NCI-H2081 treated with DMSO at 0.1 percent for 48 hours (cell line): ENCODE measurements at places on chromosomes 4 and X.

DNA sequence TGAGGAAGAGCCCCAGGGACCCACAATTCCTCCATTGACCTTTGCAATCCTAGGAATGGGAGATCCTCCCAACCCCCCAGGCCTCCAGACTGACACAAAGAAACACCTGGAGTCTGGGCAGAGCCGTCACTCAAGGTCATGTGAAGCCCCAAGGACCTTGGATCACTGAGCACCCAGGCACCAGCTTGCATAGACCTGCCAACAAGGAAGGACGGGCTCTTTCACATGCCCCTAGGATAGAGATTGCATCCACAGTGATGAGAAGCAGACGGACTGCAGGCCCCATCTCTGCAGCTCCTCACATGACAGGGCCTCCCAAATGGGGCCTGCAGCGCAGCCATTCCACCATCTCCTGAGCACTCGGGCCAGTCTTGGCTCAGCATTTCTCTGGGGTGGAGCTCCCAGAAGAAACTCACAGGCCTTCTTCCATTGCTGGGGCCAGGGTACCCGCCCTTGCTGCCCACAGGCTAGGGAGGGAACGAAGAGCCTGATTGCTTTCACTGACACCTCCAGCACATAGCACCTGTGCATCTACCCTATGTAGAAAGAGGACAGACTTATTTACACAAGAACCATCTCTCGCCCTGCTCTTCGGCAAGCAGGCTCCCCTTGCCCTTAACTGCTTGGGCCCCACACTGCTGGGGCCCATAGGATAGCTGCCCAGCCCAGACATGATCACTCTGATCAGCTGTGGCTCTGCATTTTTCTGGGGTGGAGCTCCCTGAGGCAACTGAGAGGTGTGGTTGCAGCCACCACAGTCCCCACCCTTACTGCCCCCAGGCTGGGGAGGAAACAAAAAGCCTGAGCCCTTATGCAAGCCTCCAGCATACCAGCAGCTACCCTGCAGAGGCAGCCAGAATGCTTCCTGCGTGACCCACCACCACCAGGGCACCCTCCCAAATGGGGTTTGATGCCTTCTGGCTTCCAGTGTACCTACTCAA is 185.7 kb upstream of the ZCCHC13 start:
- DNase-seq: no peak

DNA sequence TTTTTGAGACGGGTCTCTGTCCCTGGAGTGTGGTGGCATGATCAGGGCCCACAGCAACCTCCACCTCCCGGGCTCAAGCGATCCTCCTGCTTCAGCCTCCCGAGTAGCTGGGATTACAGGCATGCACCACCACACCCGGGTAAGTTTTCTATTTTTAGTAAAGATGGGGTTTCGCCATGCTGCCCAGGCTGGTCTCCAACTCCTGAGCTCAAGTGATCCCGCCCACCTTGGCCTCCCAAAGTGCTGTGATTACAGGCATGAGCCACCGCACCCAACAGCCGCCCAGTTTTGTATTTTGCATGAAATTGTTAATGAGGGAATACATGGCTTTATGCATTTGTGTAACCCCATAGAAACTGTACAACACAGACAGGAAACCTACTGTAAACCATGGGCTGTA is 2.8 kb upstream of the ARHGAP4 start:
- no peak for DNase-seq

DNA sequence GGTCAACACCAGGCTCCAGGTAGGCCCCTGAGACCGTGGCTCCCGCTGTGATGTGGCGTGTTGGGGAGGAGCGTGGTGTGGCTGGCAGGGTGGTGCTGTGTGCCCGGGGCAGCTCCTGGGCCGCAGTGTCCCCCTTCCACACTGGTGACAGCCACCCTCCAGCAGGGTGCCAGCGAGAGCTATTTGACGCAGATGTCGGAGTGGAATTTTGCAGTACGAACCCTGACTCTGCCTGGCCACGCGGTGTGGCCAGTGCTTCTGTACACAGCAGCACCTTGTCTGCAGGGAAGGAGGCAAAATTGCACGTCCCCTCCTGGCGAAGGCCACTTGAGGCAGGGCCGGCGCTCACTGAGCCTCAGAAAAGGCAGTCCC is 53.2 kb downstream of the CPZ start:
- DNase-seq: no peak

GRCh38 chr4:174377613-174378012 is 93.9 kb downstream of the CEP44 start:
- DNase-seq: no peak

DNA sequence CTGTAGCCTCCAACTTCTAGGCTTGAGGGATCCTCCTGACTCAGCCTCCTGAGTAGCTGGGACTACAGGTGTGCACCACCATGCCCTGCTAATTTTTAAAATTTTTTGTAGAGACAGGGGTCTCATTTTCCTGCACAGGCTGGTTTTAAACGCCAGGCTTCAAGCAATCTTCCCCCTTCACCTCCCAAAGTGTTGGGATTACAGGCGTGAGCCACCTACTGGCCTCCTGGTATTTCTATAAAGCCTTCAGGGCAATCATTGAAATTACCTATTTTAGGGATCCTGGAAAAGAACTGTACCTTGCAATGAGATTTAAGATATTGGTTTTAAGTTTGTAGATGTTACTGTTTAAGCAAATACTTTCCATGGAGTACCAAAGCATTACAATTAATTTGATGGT is 13.5 kb upstream of the PLS3 start:
- DNase-seq: no peak

DNA sequence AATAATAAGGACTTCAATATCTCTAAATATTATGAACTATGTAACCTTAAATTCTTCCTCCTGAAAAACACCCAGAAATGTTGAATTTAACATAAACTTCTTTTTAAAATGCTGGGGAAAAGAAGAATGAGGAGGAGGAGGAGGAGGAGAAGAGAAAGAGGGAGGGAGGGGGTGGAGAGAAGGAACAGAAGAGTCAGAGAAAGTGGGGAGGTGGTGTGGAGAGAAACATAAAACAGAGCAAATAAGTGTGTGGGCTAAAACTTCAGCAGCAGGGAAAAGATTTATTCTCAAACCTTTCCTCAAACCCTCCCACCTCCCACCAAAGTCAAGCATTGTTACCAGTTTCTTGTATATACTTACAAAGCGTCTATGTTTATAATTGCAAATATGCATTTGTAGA is 34.7 kb upstream of the SEC24B start:
- DNase-seq: no peak

DNA sequence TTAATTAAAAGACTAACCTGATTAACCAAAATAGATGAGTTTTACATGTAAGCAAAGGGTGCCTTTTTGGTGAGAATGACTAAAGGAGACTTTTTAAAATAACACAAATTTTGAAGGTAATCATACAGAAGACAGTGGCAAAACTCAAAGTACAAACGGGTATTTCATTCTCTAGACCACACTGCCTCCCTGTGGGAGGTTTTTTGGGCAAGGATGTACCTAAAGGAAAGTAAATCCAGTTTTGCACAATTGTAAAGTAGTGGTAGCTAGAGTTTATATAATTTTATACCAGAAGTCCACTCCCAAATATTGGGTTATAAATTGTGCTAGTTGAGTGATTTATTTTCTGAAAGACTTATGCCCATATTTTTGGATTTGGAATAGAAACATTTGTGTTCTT is 201.0 kb downstream of the PAPSS1 start:
- DNase-seq: no peak

- no peak for DNase-seq
These were observed 778.4 kb upstream of the FRG1 start for GRCh38 chr4:189162073-189162789.

DNA sequence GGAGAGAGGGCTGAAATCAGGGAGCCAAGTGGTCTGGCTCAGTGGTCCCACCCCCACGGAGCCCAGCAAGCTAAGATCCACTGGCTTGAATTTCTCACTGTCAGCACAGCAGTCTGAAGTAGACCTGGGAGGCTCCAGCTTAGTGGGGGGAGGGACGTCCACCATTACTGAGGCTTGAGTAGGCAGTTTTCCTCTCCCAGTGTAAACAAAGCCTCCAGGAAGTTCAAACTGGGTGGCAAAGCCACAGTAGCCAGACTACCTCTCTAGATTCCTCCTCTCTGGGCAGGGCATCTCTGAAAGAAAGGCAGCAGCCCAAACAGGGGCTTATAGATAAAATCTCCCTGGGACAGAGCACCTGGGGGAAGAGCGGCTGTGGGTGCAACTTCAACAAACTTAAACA is 88.1 kb downstream of the NPFFR2 start:
- no peak for DNase-seq

- no peak for DNase-seq
These were observed 101.3 kb downstream of the LIMCH1 start for GRCh38 chr4:41639291-41639690.

DNA sequence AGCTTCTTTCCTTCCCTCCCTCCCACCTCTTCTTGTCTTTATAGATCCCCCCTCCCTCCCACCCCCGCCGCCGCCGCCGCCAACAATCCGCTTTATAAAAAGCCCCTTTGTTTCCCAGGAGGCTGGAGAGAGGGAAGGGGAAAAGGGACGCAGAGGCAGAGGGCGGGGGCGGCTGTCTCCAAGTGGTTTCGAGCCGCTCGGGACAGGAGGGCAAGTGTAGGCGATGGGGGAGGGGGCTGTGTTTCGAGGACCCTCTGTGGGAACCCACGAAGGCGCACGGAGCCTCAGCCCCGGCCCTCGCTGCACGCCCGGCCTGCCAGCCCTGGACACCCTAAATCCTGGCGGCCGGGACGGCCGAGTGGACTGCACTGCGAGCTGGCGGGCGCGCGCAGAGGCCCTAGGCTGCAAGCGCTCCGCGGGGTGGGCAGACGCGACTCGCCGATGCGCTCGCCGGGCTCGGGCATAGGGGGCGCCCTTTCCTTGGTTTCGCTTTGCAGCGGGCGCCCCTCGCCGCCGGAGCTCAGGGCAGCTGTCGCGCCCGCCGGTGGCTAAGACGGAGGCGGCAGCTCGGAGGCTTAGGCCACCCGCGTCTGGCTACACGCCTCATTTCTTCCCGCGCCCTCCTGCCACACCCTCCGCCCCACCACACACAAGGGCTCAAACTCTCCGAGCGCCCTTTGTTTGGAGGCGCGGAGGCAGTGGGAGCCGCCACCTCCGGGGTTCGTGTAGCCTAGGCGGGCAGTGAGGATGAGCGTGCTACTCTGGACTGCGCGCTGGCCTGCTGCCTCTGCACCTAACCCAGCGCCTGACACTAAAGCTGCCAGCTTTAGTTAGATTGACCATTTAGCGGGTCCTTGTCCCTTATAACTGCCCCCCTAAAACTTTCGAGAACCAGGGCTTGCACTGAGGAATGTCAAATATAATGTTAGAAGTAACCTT is 2.2 kb downstream of the MAMLD1 start:
- no peak for DNase-seq

DNA sequence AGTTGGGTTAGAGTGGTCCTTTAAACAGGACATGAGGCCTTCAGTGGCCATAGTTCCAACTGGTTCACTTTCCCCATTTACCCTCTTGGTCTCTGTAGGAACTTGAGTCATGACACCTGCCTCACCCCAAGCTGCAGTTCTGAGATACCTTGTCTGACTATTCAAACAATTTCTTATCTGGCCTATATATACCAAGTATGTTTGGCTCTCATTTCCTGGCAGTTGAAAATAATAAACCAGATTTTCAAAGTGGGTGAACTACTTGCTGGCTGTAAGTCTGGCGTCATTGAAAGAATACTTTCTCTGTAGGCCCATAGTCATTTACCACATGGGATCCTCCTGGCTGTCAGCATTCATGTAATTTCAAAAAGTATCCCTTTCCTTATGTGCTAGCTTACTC is 228.8 kb downstream of the SHROOM3 start:
- no peak for DNase-seq

GRCh38 chr4:10643600-10644425 is 40.8 kb downstream of the CLNK start:
- no peak for DNase-seq

- DNase-seq: no peak
These were observed 21.5 kb downstream of the VBP1 start for GRCh38 chrX:155237719-155238118.

GRCh38 chr4:27327421-27328181 is 467.0 kb downstream of the STIM2 start:
- DNase-seq: no peak

- DNase-seq: no peak
These were observed 103.6 kb upstream of the ADGRG2 start for GRCh38 chrX:19225909-19226308.

GRCh38 chrX:140440876-140441275 is 64.0 kb downstream of the SOX3 start:
- no peak for DNase-seq

- DNase-seq: no peak
These were observed 361.6 kb upstream of the ANXA10 start for GRCh38 chr4:167730769-167731168.

DNA sequence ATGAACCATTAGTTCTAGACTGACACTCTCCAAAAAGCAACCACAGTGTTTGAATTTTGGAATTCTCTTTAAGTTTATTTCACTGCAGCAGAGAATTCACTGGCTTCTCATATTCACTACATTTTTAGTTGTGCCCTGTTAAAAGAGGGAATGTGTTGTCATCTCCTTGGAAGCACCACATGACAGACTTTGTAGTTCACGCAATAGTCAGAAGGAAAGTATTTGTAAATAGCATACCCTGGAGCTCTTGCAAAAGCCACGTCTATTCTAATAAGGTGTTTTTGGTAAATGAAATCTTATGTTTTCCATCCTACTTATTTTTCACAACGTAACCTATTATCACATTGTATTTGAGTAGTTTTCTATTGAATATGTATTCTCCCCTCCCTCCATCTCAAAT is 25.8 kb downstream of the DOCK11 start:
- no peak for DNase-seq

DNA sequence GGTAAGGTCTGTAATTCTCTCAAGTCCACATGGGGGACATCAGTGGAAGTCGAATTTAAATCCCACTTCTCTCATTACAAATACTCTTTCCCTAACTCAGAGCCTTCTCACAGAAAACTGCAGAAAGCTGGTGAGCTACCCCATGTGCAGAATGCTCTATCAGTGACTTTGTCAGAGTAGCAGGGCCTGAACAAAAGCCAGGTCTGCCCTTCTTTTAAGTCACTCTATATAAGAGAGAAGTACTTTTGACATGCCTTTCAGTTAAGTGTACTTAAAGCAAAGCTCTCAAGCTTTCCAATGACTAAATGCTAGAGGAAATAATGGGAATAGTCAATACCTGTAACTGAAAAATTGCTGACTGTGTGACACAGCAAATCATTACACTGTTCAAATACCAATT is 323.1 kb downstream of the KCNIP4 start:
- no peak for DNase-seq

DNA sequence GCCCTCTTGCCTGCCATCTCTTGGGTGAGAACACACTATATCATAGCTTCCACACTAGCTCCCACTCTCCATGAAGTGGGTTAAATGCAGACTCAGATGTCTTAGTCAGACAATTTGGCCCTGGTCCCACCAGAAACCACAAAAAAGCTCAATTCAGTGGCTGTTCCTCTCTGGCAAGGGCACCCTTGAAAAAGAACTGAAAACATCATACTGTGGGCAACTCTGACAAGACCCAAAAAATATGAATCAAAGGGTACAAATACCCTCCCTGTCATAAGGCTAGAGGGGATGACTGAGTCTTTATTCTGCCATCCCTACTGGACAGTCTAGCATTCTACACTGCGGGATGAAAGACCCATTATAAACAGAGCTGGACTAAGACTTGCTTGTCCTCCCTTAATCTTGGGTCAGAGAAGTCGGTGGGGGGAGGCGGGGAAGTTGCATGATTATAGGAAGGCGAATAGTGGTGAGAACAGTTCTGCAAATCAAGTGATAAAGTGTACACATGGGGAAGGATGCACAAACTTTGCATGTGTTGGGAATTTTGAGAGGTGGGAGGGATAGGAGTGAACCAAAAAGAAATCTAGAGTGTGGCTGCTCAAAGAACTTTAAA is 172.1 kb downstream of the OPHN1 start:
- no peak for DNase-seq
